ENCODE measurements at places on chromosomes 4 and X. TPM values are rescaled to one million over a fixed set of nuclear protein-coding genes. Genes with fewer than 3 reads are reported as not detected.

GRCh38 chrX:68894513-68895340, 65.9 kb downstream of the EFNB1 start:
- no peak for DNase-seq

Gene XK
- 0.39 TPM for total RNA-seq

Gene FRAS1
- not detected for total RNA-seq

Gene DCHS2
- total RNA-seq, result not detected

Gene TMEM271
- not detected for total RNA-seq

- no peak for DNase-seq
Observed at GRCh38 chr4:71487344-71487920, 148.6 kb downstream of the SLC4A4 start.

- DNase-seq, result no peak
Observed at GRCh38 chr4:184750926-184751584, 17.2 kb upstream of the CENPU start.

Gene PDE5A
- 0.10 TPM for total RNA-seq

Gene FMR1NB
- not detected for total RNA-seq

DNA sequence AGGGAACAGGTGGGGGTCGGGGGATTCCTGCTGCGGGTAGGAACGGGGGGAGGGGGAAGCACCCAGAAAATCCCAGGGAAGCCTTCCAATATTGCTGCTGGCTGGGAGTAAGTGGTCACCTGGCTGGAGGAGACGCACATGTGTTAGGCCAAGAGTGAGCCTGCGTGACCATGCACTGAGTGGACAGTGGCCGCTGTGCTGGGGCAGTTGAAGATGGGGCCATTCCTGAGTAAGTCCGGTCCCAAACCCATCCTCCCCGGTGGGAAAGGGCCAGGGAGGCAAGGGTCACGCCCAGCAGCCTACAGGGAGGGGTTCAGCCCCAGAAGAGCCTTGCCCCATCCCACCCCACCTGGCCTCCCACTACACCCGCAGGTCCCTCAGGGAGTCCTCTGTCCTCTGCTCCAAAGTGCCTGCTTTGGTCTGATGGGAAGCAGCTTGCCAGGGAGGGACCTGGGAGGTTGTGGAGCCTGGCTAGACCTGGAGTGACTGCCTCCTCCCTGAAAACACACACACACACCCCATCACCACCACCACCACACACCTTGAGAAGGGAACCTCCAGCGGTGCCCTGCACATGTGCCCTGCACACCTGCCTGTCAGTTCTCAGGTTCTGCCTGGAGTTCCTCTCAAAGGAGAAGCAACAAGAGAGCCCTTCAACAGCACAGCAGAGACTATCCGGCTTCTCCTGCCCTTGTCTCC, 6.1 kb downstream of the L1CAM start:
- no peak for DNase-seq

- DNase-seq, result no peak
Observed at GRCh38 chr4:115121351-115122043, 8.1 kb upstream of the NDST4 start.

Gene SCLT1
- total RNA-seq, result 24.3 TPM

Measured in activated T-helper 1 cell treated with anti-CD3 and anti-CD28 coated beads, Interleukin-12 subunit alpha, Interleukin-12 subunit beta, Interleukin-2, Interleukin-4 antibody, amounts not matched to agents 30 ng/mL and 10 ng/mL and 1 ng/mL, durations not matched to agents 14 hours and 24 hours and 36 hours (primary cell).